ENCODE measurements at places on chromosomes 4 and X.

GRCh38 chr4:142824368-142824767 is 21.7 kb downstream of the INPP4B start:
- DNase-seq = no peak

- DNase-seq = no peak
Measured at GRCh38 chr4:61837395-61837794, 637.3 kb downstream of the ADGRL3 start.

- DNase-seq = no peak
Measured at GRCh38 chrX:68978255-68978654, 149.4 kb downstream of the EFNB1 start.

DNA sequence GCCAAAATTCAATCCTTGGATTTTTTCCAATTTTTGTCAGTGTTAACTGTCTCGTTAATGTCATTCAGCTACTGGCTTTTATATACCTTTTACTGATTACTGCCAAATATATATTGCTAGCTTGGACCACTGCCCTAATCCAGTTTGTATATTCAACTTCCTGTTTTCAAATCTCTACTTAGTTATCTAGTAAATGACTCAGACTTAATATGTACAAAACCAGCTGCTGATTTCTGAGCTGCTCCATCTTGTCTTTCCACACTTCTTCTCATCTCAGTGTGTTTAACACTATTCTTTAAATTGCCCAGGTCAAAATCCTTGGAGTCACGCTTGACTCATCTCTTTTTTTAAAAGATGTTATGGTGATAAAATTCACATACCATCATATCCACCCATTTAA is 1196.7 kb downstream of the RAPGEF2 start:
- DNase-seq = no peak

- DNase-seq = no peak
Measured at GRCh38 chr4:78354782-78355181, 196.8 kb upstream of the ANXA3 start.

GRCh38 chr4:185742766-185743165 is 69.2 kb downstream of the SORBS2 start:
- DNase-seq = peak; percentile 59

DNA sequence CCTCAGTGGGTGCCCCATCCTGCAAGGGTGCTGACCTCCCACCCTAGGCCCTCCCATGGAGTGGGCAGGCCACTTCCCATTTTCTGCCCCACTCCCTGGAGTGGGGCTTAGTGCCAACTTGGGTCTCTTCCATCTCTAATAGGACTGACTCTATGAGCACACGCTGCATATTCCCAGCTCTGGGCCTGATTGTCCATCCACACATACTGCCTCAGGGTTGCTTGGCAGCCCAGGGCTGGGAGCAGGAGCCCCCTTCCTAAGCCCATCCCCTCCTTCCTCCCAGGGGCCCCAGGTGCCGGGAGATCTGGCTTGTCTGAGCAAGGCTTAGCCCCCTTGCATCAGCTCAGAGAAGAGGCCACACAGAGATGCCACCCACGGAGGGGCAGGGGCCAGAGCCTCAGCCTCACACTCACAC is 55.1 kb downstream of the PJA1 start:
- no peak for DNase-seq

DNA sequence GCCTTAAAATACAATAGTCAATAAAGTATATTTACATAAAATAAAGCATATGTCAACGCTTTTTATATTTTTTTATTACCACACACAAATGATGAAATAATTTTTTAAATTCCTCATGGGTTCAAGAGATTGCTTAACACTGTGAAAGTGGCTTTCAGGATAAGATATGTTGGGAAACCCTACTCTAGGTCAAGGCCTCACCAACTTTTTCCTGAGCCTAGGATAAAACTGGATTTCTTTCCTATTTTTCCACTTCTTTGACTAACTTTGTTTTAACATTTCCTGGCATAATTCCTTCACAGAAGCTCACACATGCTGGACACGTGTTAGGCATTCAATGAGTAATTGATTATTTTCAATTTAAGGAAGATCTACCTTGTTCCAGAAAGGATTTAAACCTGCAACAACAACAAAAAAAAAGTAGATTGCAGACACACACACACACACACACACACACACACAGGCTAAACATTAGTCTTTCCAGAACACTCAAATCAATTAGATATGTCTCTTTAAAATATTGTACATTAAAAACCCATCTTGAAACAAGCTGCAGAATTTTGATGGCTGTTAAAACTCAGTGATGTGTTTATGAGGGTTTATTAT is 9.1 kb downstream of the KLB start:
- DNase-seq = no peak

GRCh38 chrX:45697591-45697990 is 496.9 kb upstream of the DIPK2B start:
- no peak for DNase-seq

- DNase-seq = no peak
Measured at GRCh38 chr4:47550899-47551548, 65.9 kb downstream of the ATP10D start.

DNA sequence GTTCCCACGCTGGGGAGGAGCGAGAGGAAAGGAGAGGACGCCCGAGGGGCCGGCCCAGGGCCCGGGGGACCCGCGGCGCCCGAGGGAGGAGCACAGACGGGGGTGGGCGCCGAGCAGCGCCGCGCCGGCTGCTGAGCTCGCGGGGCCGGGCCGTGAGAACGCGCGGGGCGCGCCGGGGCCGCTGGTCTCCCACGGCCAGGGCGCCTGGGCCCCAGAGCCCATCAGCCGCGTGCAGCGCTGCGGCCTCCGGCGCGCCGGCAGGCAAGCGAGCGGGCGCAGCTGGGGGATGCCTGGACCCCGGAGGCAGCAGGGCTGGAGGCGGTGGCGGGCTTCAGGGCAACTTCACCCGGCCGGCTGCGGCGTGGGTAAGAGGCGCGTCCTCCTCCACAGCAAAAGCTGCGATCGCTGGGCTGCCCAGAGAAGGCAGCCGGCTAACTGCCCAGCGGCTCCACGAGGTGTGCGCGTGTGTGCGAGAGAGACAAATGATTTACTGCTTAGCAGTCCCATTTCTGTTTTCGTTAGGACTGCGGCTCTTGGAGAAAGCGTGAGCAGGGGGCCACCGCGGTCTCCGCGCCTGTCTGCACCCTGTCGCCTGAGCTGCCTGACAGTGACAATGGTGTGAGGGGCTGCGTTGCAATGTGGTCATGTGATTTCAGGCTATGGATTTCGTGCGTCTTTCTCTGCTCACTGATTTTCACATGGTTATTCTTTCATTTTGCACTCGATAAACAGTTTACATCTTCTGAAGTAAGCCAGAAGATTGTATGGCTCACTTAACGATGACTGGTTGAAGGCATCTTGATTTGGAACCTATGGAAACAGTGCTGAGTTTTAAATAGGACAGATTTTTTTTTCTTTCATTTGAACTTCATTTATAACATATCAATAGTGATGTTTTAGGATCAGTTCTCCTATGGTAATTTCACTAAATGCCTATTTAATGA is 1.2 kb downstream of the GUCY1A1 start:
- peak; percentile 56 for DNase-seq

DNA sequence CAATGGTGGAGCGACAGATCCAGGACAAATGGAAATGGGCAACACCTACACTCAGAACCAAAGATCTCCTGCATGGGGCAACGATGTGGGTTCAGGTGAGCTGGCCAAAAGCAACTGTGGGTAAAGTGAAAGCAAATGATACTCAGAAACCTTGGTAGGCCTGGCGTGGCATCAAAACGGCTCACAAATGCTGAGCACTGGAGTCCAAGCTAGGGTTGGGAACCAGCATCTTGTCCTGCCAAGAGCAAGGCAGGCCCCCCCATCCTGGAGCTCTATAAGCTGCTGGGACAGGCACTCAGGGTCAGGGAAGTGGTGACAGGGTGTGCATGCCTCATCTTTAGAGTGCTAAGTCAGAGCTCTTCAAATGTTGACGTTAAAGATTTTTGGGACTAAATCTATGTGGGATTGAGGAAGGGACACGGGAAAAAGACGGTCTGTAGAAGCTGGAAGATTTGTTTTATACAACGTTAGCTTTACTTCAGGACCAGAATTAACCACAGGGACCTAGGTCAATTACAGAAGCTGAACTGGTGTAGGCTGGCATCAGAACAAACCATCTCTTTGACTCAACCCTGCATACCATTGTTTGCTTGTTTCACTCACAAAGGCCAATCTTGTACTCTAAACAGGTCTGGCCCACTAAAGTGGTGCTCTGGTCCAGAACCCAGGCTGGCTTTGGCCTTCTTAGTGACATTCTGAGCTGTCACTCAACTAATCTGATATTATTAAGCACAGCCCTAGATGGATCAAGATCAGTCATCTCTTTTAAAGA is 10.7 kb downstream of the ATP8A1 start:
- DNase-seq = no peak

DNA sequence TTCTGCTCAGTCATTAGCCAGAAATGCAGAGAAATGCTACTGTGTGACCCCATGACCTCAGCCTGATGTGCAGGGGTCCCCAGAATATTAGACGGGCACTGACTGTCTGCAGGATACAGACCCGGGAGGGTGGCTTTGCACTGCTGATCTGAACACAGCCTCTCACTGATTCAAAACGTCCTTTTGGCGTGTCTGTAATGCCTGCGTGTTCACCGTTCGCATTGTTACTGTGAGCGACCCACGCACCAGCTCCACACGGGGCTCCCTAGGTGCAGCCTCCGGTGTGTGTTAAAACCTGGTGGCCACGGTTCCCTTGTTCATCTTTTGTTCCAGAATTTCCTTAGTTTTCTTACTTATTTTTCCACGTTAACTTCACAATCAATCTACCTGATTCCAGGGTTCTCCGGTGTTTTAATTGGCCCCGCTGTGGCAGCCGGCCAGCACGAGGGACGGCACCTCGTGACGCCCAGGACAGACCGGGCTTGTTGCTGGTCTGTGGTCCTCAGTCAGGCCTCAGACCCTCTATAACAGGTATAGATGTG is 32.0 kb upstream of the SPON2 start:
- DNase-seq = peak; percentile 67

- DNase-seq = no peak
Measured at GRCh38 chr4:177569434-177569833, 127.2 kb upstream of the AGA start.

- DNase-seq = no peak
Measured at GRCh38 chrX:138691186-138691585, 20.3 kb downstream of the FGF13 start.

DNA sequence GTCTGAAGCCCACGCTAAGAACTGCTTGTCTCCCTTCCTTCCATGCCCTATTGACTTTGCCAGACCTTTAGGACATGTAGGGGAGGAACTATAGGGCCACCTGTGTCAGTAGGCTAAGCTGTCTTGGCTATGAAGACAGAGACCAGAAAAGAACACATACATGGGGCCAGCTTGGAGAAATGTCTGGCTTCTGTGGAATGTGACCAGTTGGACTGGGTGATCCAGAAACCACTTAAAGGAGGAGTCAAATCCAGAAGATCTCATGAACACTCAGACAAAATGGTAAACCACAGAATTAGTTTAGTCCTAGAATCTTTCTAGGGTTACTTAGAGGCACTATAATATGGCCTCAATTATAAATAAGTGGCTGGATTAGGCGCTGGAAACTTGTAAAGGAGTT is 42.0 kb downstream of the PHKA2 start:
- DNase-seq = no peak

DNA sequence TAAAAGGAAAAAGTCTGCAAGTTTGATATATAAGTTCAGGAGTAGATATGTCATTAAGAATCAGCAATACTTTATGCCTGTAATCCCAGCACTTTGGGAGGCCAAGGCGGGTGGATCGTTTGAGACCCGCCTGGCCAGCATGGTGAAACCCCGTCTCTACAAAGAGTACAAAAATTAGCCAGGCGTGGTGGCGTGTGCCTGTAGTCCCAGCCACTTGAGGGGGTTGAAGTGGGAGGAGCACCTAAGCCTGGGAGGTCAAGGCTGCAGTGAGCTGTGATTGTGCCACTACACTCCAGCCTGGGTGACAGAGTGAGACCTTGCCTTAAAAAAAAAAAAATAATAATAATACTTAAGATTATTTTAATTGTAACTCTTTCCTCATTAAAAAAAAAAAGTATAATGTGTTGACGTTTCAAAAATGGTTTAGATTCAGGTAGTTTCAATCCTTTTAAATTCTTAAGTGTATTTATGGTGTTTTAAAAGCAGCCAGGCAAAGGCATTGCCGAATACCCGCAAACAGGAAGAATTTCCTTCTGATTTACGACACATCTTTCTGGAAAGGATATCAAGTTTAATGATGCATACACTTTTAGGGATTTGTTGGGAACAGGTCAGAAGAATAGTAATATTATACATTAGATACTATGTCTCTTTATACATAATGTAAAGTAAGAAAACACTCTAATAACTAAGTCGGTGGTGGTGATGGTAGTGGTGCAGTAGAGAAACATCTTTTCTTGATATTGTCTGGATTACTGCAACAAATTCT is 80.9 kb downstream of the KDM6A start:
- DNase-seq = no peak

DNA sequence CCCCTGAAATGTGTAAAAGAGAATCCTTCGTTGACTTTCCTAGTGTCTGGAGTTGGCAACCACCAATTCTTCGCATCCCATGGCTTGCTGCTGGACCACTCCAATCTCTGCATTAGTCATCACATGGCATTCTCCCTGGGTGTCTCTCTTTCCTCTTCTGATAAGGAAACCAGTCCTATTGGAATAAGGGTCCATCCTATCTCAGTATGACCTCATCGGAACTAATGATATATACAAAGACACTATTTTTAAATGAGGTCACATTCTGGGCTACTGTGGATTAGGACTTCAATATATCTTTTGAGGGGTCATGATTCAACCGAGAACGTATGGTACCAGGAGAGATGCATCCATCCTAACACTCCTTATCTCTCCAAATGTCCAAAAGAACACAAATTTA is 259.1 kb upstream of the CPEB2 start:
- DNase-seq = no peak

DNA sequence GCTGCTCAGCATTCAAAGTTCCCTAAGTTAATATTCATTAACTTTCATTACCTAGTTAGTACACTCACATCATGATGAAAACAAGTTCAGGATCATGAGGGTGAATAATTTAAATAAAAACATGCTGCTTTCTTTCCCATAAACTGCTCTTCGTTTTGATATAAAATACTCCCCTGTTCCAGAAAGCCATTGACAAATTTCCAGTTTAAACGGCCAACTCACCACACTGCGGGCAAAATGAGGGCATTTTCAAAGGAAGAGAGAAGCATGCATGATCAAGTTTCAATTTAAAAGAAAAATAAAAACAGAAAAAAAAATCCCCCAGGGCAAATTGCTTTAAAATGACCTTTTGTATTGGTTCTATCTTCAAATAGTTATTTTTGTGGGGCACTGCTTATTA is 69.6 kb downstream of the EPHA5 start:
- DNase-seq = no peak

GRCh38 chr4:183823434-183823833 is 81.7 kb upstream of the STOX2 start:
- no peak for DNase-seq

Data from left lobe of liver (tissue), 2 donors.